ENCODE measurements at places on chromosomes 6 and 20. TPM values are rescaled to one million over a fixed set of nuclear protein-coding genes. Genes with fewer than 3 reads are reported as not detected.

MDN1 gene
- 66.8 TPM for total RNA-seq

GRCh38 chr6:88855541-88856147 is 107.8 kb downstream of the RNGTT start:
- no peak for DNase-seq

CST7 gene
- 41.5 TPM for total RNA-seq

DNA sequence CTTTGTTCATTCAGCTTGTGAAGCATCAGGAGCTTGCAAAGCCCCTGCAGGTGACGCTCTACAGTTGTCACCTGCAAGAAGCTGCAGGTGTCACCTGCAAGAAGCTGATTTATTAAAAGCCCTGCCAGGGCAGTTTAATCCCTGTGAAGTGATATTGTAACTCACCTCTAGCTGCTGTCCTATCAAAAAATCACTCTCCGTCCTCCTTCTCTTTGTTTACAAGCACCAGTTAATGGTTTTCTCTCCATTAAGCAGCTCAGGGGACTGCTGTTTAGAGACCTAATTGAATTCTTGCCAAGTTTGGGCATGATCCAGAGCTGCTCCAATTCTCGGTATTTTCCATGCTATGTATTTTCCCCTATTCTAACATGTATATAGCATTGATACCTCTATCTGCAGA is 345.9 kb downstream of the ARHGAP18 start:
- no peak for DNase-seq

DNA sequence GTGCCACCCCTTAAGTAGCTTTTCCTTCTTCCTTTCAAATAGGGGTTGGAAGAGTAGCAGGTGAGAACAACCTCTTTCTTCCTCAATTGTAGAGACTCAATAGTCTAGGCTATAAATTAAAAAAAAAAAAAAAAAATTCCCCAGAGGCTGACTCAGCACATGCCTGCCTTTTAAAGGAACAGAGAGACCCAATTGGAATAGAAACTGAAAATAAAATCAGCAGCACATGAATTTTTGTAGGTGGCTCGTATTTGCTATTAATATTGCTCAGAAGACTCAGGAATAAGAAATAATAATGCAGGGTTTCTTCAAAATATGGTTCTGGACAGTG is 19.3 kb downstream of the TOP1 start:
- DNase-seq: no peak

DNA sequence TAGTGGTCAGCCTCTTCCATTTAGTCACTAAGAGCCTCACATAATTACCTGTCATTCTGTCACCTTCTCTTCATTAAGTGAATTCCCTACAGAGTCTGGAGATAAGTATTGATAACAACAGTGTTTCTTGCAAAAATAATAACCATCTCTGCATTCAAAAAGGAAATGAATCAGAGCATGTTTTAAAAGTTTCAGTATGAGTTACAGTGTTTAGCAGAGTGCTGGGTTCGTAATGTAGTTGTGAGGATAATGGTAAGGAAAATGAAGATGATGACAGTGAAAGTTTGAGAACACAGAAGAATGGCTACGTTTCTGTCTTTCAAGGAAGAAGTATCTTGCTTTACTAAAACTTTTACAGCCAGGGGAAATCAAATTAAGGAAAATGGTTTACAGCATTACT is 31.3 kb downstream of the GPRC6A start:
- no peak for DNase-seq

- DNase-seq: no peak
Measured at GRCh38 chr6:78854546-78854945, 12.8 kb upstream of the IRAK1BP1 start.

- DNase-seq: no peak
Measured at GRCh38 chr6:2000962-2001361, 244.4 kb downstream of the GMDS start.

GRCh38 chr6:18243302-18243893 is 20.9 kb downstream of the DEK start:
- DNase-seq: no peak

MYBL2 gene
- total RNA-seq: 140 TPM

- DNase-seq: no peak
Measured at GRCh38 chr6:137550535-137550934, 56.3 kb upstream of the OLIG3 start.

DNA sequence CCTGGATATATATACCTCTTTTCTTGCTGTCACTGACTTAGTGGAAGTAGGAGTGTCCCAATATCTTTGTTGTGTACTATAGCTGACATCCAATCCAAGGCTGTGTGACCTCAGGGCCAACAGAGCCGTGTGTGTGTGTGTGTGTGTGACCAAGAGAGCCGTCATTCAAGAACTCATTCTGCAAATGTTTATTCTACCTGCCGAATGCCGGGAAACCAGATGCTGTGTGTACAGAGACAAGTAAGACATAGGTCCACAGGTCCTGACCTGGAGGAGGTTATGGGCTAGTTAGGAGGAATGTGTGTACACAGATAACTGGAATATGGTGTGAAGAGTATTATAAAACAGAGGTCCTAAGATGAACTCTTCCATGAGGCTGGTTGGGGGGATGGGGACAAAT is 190.0 kb downstream of the DHX35 start:
- no peak for DNase-seq
